Stimulated activated CD8-positive, alpha-beta memory T cell treated with anti-CD3 and anti-CD28 coated beads, Interleukin-15, amount 100 ng/mL, for 24 hours (primary cell): ENCODE measurements at places on chromosomes 3 and 15.

GRCh38 chr3:174010907-174011306 lies 613.4 kb downstream of the NLGN1 start:
- DNase-seq: no peak

GRCh38 chr3:114899186-114899931 lies 247.7 kb downstream of the ZBTB20 start:
- DNase-seq: no peak

DNA sequence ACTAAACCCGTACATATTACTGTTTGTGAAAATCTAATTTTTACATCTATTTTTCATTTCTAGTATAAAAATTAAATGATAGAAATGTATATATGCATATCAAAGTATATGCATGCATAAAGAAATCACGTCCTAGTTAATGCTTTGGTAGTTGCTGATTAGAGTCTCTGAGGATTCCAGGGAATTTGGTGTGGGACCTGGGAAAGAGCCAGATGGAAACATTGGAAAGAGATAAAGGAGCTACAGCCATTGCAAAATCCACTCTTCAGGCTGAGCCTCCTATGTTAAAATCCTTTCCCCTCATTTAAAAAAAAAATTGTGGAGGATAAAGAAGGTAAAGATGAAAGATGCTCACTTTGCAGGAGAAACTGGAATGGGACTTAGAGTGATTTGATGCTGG lies 134.1 kb downstream of the SRGAP3 start:
- no peak for DNase-seq

DNA sequence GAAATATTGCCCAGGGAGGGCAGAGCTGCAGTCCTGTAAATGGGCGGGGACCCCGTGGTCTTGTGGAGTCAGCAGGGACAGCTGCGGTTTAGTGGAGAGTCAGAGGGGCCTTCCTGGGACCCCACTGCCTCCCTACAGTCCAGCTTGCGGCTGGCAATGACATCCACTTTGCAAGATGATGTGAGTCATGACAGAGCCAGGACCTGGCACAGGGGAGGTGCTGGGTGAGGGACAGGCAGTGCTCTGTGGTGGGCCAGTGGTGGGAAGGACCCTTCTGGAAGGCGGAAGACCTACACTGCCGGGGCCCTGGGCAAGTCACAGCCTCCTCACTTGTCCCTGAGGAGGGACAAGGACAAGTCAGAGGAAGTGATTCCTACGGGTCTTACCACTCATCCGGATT lies 17.8 kb downstream of the APBA2 start:
- DNase-seq: no peak

- no peak for DNase-seq
These were observed 45.8 kb downstream of the ALDH1A2 start for GRCh38 chr15:58019503-58020376.

DNA sequence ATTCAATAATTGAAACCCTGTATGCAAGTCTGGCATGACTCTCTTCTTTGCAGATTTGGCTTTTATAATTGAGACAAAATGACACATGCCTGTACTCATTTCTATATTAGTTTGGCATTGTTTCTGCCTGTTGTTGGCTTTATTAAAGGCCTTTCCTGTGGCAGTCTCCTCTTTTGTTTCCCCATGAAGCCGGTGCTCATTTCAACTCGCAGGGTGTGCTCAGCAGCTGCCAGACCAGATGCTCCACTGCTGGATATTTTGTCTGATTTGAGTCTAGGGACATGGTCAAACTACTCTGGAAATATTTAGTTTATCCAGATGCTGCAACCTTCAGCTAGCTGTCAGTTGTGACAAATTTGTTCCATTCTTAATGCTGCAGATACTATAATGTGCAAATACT lies 445.3 kb downstream of the NAALADL2 start:
- DNase-seq: no peak
